Stimulated activated CD4-positive, alpha-beta T cell treated with anti-CD3 and anti-CD28 coated beads, Interleukin-12 subunit alpha, Interleukin-12 subunit beta, amount 100 ng/mL, for 4 hours (primary cell): ENCODE measurements at places on chromosomes 11 and 22.

GRCh38 chr11:40104941-40105550 lies 1354.4 kb downstream of the LRRC4C start:
- no peak for DNase-seq

- no peak for DNase-seq
These were observed 6.0 kb upstream of the PLA2G6 start for GRCh38 chr22:38187413-38188212.

DNA sequence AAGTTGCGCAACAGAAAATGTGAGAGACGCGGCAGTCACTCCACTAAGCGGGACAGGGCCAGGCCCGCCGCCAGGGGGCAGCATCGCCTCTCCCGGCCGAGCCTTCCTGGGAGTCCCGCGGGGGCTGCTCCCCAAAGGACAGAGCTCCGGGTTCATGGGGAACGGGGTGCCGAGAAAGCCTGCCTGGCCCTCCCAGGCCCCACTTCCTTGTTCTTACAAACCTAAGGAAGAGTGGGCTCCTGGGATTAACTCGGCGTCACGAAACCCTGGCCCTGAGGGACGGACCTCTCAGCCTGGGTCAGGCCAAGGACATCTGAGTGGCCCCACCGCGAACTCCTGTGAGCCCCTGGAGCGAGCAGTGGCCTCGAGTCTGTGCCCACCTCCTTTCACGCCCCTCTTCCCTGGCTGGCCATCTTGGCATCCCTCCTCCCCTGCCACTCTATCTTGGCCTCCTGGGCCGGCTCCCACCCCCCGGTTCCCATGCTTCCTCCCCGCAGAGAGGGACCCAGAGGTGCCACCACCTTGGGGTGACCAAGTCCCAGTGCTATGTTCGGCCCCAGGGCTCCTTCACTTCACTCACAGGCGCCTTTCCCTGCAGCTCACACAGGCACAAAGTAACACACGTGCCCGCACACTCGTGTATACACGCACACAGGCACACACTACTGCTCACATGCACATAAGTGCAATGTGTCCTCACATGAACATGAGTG lies 99.9 kb upstream of the FGF3 start:
- DNase-seq: peak; percentile 72

GRCh38 chr11:9263840-9264315 lies 1.3 kb downstream of the DENND5A start:
- DNase-seq: peak; percentile 33

- DNase-seq: no peak
These were observed 70.5 kb downstream of the UBASH3B start for GRCh38 chr11:122726028-122726427.

- no peak for DNase-seq
These were observed 41.1 kb downstream of the DIXDC1 start for GRCh38 chr11:111978028-111978771.

DNA sequence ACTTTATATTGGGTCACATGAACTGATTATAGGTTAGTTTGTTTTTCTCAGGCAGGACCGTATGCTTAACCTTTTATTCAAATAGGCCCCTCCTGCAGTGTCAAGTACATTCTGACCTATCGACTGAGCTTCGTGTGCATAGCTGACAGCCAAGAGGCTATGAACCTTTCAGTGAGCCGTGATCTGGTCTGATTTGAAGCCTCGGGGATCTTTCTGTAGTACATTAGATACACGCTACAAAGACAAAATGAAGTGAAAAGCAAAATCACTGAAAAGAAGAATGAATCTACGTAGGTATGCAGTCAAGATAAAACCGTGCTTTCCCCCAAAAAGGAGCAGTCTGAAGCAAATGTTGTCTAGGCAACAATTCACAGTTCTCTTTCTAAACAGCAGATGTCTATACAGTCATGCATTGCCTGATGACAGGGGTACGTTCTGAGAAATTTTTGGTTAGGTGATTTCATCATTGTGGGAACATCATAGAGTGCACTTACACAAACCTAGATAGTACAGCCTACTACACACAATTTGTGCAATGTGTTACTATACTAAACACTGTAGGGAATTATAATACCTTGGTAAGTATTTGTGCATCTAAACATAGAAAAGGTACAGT lies 18.1 kb downstream of the JHY start:
- DNase-seq: no peak

DNA sequence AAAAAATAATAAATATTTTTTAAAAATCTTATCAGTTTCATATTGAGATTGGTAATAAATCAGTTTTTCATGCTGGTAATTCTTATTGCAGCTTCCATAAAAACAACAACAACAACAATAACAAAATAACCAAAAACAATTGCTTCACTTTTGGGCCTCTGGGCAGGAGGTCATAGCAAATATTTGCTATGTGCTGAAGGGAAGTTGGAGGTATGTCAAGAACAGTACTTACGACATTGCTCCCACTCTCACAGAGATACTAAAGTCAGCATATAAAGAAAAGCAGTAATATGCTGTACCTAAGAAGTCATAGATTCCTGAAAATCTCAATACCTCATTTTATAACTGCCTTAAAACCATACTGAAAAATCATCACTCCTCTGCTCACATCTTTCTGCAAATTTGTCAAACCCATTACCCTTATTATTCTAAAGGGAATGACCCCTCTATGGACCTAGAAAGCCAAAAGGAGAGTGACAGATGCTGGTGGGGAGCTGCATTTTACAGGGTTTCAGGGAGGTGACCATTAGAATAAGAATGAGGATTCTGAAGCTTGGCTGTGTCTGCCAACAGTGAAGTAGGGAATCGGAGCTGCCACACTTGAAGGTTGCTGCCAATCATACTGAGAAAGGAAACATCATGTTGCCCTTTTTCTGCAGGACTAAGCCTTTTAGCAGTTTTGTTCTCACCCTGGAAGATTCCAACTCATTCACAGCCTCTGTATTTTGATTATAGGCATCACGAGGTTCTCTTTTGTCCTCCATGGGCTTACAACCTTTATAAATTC lies 742.9 kb downstream of the LRRC4C start:
- no peak for DNase-seq

- no peak for DNase-seq
These were observed 439 bp downstream of the YAP1 start for GRCh38 chr11:102110761-102111010.

DNA sequence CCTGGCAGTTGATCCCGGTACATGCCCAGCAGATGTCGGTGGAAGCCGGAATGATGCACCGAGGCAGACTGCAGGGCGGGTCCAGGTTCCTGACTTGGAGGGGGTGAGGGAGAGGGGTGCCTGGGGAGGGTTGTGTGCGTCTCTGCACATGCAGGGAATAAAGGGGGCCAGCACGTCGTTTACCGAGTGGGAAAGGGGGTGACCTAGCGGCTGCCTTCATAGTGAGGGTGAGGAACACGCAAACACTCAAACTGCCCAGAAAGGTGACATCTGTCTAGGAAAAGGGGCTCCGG lies 801.7 kb downstream of the TBC1D22A start:
- no peak for DNase-seq

GRCh38 chr11:118068206-118068944 lies 8.5 kb upstream of the TMPRSS4 start:
- no peak for DNase-seq

- DNase-seq: no peak
These were observed 64.4 kb downstream of the FAM76B start for GRCh38 chr11:95725196-95725595.

- no peak for DNase-seq
These were observed 45.8 kb downstream of the C11orf96 start for GRCh38 chr11:43988040-43988817.

- DNase-seq: no peak
These were observed 113.0 kb upstream of the FGF3 start for GRCh38 chr11:69931994-69932910.

DNA sequence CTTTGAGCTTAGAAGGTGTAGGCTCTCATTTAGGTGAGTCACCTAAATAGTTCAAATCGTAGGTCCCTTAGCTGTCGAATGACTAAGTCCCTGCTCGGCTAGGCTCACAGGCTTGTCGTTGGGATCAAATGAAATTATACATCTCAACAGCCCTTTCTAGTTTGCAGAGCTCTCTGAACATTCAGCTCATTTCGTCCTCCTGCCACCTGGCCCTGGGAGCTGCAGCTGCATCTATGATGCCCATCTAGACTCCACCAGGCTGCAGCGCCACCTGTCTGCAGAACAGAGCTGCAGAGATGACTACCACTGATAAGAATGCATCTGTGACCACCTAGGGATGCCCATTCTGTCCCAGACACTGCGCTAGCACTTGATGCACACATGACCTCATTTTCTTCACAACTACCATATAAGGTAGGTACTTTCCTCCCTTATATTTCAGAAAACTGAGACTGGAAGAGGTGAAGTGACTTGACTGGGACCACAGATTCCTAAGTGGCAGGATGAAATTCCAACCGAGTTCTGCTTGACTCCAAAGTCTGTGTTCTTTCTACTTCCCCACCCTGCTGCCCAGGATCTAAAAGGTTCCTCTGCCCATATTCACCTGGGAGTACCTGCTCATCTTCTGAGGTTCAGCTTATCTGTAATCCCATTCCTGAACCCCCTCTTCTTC lies 141.1 kb upstream of the NARS2 start:
- DNase-seq: peak; percentile 33

- no peak for DNase-seq
These were observed 16.3 kb downstream of the SMCO4 start for GRCh38 chr11:93526641-93527583.

DNA sequence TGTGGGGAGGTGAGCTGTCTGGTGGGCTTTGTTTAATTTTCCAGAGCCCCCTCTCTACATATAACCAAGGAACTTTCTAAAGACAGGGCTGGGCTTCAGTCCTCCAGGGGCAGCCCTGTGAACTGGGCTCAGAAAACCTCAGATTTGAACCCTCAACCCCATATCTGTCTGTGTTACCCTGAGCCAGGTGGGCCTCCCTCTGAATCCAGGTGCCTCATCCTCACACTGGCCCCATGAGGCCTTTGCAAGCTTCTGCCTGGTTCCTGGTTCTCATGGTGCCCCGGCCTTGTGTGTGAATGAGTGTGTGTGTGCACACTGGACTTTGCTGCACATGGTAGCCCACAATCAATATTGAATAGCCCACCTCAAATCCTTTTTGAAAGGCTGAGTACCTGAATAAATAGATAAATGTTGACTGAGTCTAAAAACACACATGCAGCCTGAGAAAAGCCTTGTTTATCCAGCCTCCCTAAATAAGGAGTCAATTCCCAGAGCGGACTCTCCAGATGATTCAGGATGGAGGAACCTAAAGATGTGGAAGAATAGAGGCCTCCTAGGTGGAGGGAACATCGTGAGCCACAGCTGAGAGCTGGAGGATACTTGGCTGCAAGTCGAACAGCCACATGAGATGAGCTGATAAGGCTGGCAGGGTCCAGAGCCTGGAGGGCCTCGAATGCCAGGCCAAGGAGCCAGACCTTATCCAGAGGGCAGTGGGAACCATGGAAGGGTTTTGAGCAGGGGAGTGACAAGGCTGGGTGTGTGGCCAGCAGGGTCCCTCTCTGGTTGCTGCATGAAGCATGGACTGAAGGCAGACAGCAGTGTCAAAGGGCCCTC lies 28.1 kb upstream of the P2RY2 start:
- DNase-seq: no peak

- no peak for DNase-seq
These were observed 661 bp downstream of the ADAMTS8 start for GRCh38 chr11:130427581-130428315.

DNA sequence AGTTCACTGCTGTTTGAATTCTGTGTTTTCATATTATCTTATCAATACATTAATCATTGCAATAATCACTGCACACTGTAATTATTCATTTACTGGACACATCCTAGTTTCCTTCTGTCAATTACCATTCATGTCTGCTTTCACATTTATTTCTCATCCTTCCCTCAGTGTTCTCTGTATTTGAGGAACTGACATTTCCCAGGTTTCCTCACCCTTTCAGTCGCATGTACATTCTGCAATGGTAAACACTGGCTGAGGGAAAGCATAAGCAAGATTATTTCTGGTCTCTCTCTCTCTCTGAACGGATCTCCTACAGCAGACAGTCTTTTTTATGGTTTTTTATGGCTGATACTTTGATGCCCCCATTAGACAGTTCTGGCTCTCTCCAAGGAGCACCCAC lies 4.2 kb upstream of the HBD start:
- no peak for DNase-seq

DNA sequence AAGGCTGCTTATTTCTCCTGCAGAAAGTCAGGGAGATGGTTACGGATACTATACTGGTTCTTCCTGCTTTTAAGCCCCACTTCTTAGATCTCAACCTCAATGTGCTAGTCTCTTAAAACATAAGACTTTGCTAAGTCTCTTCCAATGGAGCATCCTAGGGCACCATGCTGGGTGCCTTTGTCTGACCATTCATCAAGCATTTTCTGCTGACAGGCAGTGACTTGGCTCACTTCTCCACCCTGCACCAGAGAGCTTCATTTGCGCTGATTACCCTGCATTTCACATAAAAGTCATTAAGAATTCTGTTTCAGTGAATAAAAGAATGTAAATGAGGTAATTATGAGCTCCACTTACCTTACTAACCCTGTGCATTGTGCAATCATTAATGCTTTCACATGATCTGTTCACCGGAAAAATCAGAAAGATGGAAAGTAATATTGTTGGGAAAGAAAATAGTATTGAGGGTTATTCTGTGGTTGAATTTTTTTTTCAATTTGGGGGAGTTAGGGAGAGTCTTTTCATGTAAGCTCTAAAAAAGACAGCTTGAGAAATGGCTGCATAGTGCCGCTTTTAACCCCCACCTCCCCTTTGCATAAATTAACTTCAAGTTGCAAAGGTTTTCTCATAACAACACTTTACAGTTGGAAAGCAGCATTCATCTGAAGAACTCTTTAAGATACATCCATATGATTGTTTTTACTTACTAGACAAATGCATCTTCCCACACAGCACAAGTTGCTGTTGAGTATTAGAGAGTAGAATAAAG lies 677.3 kb upstream of the KIRREL3 start:
- DNase-seq: no peak

- no peak for DNase-seq
These were observed 38.3 kb downstream of the GAB4 start for GRCh38 chr22:16969508-16970327.

DNA sequence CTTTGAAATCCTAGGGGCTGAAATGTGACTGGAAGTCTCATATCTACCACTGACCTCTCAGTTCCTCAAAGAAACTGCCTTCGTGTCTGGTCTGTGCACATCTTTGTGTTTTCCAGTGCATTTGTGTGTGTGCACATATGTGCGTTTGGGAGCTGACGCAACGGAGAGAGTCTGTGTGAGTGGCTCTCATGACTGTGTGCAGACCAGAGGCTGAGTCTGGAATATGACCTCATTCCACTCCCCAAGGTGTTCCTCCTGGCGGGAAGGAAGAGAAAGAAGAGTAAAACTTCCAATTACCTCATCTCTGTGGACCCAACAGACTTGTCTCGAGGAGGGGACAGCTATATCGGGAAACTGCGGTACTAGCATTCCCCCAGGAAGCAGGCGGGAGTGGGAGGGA lies 16.5 kb downstream of the TUB start:
- DNase-seq: no peak

- DNase-seq: no peak
These were observed 45.3 kb upstream of the WNT11 start for GRCh38 chr11:76251576-76251975.
